ELR (cell line): ENCODE measurements at places on chromosomes 3 and 15.
A peak's percentile ranks its signal among the peaks of the same experiment; 100 is the strongest.

- DNase-seq: peak; percentile 39
These were observed 20.3 kb downstream of the CRTAP start for GRCh38 chr3:33134026-33134625.

DNA sequence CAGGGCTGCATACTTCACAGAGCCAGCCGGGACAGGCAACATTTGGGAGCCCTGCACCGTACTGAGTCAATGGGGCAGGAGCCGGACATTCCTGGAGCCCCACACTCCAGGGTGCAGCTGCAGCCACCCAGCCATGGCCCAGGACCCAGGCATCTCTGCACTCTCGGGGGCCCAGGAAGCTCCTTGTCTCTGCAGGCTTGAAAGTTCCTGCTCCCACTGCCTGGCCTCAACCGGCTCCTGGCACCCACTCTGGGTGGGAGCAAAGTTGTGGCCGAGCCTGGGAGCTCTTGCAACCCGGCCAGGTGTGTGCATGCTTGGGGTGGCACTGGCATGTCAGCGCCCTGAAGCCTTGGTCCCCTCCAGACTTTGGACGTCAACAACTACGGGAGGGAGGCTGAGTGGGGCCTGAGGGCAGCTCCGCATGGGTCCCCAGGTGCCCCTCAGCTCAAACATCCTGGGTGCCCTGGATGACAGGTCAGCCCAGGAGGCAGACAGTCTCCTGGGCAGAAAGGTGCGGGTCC, 833.5 kb upstream of the CADM2 start:
- DNase-seq: no peak

GRCh38 chr3:188527389-188527788, 373.4 kb downstream of the LPP start:
- DNase-seq: peak; percentile 25

DNA sequence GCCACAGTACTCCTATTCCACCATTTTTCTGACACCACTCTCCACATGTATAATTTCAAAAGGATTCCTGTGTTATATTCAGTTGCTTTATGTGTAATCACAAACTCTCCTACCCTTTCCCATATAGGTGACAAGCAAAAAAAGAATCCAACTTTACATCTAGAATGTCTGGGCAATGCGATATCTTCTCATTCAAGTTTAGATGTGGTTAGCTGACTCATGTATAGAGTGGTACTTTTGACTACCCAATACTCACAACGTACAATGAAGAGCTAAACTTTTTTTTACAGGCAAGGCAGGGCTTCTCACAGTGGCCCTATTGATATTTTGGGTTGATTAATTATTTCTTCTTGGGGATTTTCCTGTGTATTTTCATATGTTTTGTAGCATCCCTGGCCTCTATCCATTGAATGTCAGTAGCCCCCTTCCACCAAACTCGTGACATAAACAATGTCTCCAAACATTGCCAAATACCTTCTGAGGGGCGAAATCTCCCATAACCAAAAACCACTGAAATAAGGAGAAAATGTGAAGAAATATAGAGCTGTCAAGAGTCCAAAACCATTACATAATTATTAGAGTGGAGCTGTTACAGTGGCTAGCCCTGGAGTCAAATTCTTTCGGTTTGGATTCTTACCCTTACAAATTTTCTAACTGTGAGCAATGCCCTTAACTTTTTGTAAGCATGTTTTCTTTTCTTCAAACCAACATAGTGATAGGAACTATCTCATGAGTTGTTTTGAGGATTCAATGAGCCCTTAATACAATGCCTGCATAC, 342.6 kb downstream of the NSUN3 start:
- DNase-seq: peak; percentile 66

DNA sequence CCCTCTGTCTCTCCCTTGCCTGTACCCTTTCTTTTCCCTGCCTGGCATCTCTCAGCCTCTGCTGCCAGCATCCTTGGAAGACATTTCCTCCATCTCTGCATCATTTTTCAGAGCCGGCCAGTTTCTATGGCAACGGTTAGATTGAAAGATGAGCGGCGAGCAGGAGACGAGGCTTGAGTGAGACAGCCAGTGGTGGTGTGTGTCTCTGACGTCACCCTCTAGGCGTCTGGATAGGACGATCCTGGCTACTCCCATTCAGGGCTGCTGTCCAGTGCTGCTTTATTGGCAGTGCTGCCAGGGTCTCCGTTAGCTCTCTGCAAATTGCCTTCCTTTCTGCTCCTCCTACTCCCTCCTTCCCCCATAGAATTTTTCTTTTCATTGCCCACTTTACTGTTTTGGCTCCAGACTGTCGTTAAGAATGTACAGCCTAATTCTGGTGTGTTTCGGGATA, 57.9 kb downstream of the TRAK1 start:
- DNase-seq: peak; percentile 68

DNA sequence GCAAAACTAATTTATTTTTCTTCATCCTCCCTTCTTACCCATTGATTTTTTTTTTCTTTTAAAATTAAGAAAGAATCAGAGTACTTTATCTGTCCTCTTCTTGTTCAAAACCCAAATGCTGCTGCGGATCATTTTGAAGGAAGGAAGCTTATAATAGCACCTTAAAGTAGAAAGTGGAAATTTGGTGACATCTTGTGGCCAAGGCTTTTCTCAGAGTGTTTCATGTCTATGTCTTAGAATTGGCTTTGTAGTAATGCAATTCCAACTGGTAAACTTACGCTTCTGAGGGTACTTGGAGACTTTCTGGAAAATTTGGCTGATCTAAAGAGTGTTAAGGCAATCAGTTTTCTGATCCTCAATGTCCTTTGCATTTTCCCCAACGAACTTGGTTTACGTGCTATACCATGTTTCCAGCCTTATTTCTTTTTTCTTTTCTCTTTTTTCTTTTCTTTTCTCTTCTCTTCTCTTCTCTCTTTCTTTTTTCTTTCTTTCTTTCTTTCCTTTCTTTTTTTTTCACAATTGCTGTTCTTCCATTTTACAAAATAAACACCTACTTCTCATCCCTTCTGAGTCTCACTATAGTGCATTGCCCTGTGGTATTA, 30.7 kb downstream of the C3orf38 start:
- peak; percentile 67 for DNase-seq

DNA sequence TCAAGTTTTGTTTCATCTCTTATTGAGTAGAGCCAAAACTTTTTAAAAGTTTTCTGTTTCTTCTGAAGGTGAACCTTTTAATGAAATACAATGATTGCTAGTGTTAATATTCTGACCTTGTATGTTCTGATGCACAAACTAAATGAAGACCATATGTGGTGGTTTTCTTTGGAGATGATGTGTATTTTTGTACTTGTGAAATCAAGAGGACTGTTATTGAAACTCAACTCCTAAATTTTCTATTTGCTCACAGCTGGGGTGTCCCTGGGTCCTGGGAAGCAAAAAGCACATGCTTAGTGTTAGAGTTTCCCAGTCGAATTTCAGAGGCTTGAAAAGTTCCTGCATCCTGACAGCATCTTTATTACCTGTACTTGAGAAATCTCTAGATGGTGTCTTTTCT, 1185.8 kb upstream of the ALCAM start:
- no peak for DNase-seq
